ENCODE measurements at places on chromosomes 12 and 14.

DNA sequence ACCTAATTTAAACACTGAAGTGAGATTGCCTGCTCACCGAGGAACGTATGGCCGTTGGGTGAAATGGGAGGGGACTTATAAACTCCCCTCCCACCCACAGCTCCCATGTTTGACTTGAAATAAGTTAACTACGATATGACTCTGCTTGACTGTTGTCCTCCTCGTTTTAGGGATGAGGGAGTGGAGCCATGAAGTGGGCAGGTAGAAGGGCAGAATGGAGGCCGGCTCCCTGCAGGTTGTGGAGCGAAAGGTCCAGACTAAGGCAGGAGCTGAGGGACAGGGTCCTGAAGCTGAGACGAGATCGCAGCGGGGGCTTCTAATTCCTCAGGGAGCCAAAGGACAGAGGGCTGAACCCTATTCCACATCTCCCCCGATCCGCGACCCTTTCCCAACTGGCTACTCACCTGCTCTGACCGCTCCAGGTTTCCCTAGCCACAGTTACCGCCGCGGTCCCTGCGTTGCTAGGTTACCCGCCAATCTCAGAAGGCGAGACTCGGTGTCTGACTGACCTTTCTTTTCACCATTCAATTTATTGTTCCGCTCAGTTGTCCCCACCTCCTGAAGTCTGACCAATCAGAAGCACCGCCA lies 577 bp upstream of the TPCN1 start:
- no peak for DNase-seq

DNA sequence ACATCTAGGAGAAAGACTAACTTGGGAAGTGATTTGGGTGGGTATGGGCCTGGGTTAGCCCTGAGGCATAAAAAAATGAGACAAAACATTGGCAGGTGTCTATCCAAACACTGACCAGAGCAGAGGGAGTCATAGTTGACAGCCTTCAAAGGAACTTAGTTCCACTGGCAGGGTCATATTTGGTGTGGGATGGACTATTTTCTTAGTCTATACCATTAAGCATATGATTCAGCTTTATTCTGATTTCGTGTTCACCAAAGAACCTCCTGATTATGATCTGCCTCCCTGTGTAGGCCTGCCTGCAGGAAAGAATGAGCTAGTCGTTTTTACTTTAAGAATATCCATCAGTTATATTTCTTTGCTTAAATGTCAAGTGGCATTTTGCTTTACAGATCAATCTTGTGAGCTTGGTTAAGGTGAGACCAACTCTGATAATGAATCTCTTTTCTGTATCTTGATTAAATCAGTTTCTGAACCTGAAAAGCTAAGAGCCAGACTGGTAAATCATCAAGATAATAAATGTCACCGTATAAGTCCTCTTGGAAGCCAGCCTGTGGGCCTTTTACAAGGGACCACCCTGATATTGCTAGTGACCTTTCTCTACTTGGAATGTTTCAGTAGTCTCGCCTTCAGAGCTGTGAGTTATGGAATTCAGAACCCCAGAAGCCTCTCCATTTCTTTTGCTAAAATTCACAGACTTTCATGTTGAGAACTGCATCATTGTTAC lies 182.9 kb downstream of the MON2 start:
- no peak for DNase-seq

- DNase-seq: no peak
Observed at GRCh38 chr12:75699728-75700496, 188.5 kb upstream of the KRR1 start.

GRCh38 chr12:123990511-123990910 lies 17.5 kb downstream of the ZNF664 start:
- DNase-seq: no peak

GRCh38 chr14:76643887-76644286 lies 117.4 kb upstream of the VASH1 start:
- DNase-seq: no peak

- DNase-seq: no peak
Observed at GRCh38 chr12:6612247-6612646, 5.1 kb upstream of the CHD4 start.

- no peak for DNase-seq
Observed at GRCh38 chr12:85423947-85424346, 143.9 kb downstream of the ALX1 start.

GRCh38 chr12:59005193-59005955 lies 85.1 kb upstream of the LRIG3 start:
- no peak for DNase-seq

DNA sequence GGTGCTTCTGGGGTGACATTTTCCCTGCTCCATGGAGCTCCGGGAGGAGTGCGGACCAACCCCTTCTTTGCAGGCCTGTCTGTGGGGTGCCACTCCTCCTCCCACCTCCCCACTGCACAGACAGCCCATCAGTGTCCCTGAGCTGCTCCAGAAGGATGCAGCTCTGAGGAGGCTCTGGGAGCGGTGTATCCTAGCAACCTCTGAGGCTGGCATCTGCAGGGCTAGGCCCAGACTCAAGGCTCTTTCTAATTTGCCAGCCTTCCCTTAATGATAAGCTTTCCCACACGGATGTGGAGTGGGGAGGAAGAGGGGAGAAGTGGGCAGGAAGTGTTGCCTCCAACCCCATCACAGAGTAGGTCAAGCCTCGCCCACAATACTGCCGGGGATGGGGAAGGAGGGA lies 59.7 kb downstream of the CALM1 start:
- no peak for DNase-seq

DNA sequence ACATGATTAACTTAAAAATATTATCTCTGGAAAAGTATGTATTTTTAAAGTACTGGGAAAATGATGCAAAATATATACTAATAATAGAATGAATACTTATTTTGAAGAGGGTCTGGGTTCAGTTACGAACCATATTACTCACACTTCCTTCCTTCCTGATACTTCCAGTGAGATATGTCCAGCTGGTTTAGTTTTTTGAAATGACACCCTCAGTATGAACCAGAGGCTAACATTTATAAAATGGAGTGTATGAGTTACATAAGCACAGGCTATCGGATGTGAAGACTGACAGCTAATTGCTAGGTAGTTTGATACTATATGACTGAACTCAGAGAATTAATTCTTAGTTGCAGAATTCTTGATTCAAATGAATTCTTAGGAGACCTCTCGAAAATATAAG lies 122.9 kb downstream of the OTOGL start:
- no peak for DNase-seq

DNA sequence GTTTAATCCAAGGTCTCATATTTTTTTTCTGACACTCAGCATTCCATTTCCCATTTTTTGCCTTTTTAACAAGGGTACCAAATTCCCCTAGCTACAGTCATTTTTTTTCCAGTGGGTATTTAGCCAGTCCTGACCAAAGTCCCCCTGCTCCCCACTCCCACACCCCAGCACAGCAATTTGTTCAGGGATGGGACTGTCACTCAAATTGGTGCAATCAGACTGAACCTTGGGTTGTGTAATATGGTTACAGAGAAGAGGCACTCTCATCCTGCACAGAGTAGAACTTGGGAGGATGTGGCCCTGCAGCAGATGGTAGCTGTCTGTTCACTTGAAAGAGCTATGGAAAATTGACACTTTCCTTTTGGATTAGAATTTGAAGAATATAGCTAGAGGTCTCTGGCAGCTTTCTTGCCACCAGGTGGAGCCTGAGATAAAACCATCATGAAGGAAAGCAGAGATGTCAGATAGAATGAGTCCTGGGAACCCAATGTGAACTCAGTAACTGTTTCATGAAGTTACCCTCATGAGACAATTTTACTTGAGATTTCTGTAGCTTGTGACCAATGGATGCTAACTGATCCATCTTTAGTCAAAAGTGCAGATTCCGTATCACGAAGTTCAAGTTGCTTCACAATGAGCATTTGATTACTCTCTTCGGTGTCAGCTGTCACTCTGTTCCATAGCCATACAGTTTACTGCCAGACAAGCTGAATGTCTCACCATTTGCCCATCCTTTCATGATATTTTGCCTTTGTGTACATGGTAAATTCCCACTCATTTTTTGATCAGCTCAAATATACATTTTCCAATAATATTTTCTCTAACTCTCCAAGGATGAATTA lies 394.0 kb upstream of the SYT1 start:
- DNase-seq: peak; percentile 27

DNA sequence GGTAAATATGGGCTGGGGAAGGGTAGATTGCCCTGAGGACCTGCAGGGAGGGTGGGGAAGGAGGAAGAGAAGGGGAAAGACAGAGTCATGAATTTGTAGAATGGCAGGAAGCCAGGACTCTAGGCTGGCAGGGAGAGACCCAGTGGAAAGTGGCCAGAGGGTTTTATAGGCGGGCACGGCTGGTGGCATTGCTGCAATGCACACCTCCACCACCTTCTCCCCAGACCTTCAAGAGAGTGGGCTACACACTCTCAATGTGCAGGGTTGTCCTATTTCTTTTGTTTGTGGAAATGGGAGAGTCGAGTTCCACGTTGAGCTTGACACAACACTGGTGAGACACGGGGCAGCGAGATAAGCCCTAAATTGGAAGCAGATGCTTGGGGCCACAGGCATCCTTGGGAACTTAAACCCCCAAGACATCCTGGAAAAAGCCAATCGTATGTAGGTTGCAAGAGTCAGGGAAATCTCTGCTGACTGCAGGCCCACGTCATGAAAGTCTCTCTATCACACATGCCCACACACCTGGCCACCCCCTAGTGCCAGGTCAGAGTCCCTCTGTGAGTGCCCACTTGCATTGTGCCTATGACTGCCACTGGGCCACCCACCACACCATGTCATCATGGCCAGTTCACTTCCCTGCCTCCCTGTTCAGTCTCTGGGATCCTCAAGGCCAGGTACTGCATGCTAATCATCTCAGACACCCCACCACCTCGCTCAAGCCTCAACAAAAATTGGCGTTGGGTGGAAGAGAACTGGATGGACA lies 38.0 kb upstream of the BDKRB2 start:
- no peak for DNase-seq

GRCh38 chr12:129215556-129215955 lies 362.3 kb downstream of the GLT1D1 start:
- no peak for DNase-seq

DNA sequence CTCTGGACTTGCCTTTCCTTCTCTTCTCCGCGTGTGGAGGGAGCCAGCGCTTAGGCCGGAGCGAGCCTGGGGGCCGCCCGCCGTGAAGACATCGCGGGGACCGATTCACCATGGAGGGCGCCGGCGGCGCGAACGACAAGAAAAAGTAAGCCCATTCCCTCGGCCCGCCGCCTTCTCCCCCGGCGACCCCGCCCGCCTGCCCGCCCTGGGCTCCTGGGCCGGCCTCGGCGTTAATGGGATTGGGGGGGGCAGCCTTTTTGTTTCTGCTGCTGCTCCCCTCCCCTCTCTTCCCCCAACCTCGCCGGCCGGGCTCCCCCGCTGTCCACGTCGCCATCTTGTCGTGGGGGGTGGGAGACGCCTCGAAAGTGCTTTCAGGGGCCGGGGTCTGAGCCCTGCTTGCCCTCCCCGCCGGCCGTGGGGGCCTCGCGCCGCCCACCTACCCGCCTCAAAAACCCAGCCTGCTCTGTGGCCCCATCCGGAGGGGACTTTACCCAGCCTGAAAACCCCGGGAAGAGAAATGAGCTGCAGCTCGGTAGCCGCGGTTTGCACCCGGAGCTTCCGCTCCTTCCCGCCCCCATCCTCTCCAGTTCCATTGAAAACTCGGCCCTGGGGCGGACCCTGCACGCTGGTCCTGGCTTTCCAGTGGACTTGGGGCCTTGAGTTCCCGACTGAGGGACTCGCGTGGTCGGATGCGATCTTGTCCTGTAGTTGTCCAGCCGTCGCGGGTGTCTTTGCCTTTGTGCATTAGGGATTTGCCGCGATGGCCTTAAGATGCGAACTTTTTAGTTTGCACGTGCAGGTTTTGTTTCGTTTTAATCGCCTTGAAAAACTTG lies 598 bp downstream of the HIF1A start:
- peak; percentile 35 for DNase-seq

DNA sequence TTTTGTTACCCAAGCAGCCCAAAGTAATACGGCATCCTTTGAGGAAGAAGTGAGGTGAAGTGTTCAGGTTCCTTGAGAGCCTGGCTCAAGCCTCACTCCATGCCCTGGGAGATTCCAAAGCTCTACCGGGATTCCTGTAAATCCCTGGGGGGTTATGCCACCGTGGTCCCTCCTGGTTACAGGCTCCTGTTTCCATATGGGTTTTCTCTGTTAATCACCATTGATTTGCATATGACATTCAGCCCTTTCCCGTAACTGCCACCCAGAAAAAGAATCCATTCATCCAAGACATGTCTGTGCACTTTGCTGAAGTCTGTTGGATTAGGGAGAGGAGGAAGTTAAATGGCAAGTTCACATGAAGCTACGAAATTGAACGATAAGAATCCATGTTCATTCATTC lies 27.9 kb upstream of the CCDC60 start:
- no peak for DNase-seq

DNA sequence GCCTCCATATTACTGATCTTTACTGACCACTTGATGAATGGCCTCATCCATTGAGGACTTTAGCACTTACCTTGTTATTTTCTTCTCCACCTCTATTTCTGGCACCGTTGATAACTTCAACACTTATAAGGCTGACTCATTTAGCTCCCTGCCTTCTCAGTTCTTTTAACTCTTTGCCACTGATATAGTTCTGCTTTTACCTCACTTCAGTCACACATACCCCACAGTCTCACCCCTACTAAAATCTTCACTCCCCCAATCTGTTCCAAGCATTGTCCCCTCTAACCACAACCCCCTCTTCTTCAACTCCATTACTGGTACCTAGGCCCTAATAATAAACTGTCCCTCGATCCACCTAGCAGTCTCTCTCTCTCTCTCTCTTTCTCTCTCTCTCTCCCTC lies 141.0 kb downstream of the PAH start:
- no peak for DNase-seq

GRCh38 chr12:106304797-106305196 lies 2.3 kb downstream of the TCP11L2 start:
- DNase-seq: no peak

- DNase-seq: no peak
Observed at GRCh38 chr14:95218472-95219193, 61.3 kb upstream of the DICER1 start.

- no peak for DNase-seq
Observed at GRCh38 chr12:101782273-101782731, 43.0 kb upstream of the SYCP3 start.

DNA sequence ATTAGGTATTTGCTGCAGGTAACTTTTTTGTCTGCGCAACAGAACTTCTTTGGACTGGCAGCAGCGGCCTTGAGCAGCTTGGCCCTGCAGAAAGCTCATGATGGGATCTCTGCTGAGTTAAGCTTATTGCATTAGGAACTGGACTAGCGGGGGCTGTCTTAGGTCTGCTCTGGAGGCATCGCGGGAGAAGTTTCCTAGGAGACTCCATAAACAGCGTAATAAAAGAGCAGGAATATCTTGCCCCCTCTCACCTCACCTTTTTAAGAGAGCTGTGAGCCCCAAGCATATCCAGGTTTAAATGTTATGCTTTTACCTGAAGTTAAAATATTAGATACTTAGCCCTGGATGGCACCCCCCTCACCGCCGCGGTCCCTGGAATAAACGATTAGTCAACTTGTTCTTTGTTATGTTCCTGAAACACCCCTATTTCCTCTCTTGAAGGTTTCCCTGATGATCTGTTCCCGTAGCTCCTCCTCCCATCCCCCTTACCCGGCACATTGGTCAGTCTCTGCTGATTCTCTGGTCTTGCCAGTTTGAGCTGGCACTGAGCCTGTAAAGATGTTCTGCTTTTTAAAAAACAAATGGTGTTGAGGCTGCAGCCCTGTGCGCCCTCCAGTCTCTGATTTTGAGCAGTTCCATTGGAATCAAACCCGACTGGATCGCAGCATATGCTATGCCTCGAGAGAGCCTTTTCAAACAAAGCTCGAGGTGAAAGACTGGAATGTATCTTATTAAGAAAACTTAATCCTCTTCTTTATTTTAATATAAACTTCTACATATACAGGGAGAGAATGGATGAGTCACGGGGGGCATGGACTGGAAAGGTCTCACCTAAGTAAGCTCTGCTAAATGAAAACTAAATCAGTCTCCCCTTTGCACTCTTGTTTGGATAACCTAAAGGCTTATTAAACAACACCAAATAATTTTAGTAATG lies 1.9 kb downstream of the MLXIP start:
- no peak for DNase-seq

Data from NT2/D1 (cell line).